Vagina (tissue), 2 donors: ENCODE measurements at places on chromosomes 7 and 10. TPM values are rescaled to one million over a fixed set of nuclear protein-coding genes. Genes with fewer than 3 reads are reported as not detected.

GRCh38 chr7:32164341-32164996 lies 94.3 kb upstream of the PDE1C start:
- DNase-seq = no peak

DNA sequence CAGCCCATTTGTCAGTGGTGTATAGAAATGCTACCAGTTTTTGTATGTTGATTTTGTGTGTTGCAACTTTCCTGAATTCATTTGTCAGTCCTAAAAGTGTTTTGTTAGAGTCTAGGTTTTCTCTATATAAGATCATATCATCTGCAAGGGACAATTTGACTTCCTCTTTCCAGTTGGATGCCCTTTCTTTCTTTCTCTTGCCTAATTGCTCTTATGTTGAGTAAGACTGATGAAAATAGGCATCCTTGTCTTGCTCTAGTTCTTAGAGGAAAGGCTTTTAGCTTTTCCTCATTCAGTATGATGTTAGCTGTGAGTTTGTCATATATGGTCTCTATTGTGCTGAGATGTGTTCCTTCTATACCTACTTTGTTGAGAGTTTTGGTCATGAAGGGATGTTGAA lies 161.7 kb upstream of the TPK1 start:
- no peak for DNase-seq

DNA sequence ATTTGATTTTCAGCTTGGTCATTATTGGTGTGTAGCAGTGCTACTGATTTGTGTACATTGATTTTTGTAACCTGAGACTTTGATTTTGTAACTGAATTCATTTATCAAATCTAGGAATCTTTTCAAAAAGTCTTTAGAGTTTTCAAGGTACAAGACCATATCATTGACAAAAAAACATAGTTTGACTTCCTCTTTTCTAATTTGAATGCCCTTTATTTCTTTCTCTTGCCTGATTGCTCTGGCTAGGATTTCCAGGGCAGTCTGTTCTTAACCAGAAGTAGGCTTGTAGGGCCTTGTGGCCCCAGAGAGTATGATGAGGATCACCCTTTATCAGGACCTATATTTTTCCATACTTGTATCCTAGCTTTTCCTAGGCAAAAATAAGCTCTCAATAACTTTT lies 234.5 kb upstream of the FZD1 start:
- no peak for DNase-seq

DNA sequence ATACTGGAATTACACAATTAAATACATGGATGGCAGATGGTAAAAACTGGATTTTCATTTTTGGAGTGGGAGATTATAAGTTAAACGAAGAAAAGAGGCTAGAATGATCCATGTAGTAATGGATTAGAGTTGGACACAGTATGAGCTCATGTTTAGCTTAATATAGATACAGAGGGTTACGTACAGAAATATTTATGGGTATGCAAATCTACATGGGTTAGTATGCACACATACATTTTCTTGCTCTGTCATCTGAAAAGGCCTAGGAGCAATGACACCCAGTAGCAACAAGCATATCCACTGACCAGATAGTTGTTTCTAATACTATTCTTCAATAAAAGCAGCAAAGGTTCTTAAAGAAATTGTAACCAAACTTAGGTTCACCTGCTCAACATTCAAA lies 366.4 kb downstream of the SEMA3D start:
- no peak for DNase-seq

The OR2A12 gene
- not detected for total RNA-seq

The FANK1 gene
- 6.6 TPM for total RNA-seq

The ABCB4 gene
- total RNA-seq = 0.49 TPM

The MOGAT3 gene
- total RNA-seq = not detected
